ENCODE measurements at places on chromosomes 11 and 22. TPM values are rescaled to one million over a fixed set of nuclear protein-coding genes. Genes with fewer than 3 reads are reported as not detected.

GRCh38 chr22:49257551-49257961 is 570.1 kb downstream of the BRD1 start:
- no peak for DNase-seq

OR8A1 gene
- total RNA-seq: not detected

NOX4 gene
- not detected for total RNA-seq

GRCh38 chr11:16936643-16937042 is 77.6 kb downstream of the PLEKHA7 start:
- no peak for DNase-seq

DNA sequence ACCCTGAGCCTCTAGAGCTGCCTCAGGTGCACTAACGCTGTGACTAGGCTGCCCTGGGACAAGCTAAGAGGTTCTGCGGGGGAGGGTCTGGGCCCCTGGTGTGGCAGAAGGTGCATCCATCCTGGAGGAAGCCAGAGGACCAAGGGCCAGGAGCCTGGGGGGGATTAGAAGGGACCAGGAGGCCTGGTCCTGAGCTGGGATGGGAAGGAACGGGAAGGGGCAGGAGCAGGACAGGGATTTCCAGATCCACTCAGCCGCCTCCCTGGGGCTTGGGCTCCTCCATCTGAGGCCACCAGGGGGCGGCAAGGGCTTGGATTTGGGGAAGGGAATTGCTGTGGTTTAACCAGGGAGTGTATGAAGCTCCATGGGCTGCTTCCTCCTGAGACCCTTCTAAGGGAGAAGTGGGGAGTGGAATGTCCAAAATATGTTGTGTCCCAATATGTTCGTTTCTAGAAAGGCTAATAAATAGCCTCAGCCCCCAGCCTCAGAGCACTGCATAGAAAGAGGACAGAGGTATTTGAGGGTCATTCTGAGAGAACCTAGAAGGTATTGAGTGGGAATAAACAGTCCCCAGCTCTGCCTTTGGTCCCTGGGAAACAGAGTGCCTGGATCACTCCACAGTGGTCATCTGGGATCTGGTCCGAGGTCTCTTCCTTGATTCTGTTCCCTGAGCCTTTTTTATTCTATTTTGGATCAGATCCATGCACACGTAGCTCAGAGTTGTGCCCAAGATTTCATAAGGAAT is 17.4 kb upstream of the PRAME start:
- DNase-seq: no peak

HEPN1 gene
- total RNA-seq: not detected

DNA sequence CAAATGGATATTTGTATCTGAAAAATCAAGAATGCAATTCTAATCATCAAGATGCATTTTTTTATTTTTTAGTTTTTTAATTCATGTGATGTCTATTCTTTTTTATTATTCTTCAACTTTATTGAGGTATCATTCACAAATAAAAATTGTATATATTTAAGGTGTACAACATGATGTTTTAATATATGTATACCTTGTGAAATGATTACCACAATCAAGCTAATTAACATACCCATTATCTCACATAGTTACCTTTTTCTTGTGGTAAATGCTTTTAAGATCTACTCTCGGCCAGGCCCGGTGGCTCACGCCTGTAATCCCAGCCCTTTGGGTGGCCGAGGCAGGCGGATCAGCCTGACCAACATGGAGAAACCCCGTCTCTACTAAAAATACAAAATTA is 3.7 kb downstream of the HBB start:
- DNase-seq: no peak

DNA sequence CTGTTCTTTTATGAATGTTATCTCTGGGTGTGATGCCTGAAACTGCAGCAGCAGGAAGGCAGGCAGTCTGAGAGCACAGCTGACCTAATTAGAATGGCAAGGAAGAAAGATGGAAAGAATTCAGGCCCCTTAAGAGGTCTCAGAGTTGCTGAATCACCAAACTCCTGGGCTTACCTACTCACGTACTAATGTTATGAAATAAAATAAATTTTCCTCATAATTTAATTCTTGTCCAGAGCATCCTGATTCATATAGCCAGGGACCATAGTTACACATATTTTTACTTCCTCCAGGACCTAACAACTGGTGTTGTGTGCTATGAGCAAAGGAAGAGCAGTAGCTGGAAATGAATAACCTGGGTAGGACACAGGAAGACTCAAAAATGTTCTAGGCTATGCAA is 41.9 kb downstream of the SNX19 start:
- DNase-seq: no peak

DNA sequence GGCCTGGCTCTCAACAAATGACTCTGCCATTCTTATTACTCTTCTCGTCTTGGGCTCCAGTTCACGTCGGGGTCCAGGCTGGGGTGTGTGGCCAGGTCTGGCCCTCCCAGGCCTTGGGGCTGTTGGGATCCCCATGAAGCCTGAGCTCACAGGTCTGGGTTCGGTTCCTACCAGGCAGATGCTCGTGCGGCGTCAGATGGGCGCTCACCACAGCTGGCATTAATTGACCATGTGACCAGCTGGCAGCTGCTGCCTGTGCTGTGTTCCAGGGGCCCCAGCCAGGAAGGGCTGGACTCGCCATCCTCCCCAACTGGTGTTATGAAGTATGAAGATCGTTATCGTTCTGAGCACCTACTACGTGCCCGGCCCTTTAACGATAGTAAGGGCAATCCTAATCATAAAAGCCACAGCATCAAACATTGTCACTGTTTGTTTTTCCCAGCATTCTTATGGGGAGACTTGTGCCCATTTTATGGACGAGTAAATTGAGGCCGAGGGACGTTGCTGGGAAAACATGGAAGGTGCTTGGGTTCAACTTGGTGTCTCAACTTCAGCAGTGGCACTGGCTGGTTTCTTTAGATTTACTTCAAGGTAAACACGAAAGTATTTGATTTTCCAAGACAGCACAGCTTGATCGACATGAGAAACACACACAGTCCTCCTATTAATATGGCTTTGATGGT is 26.8 kb upstream of the CACNG2 start:
- no peak for DNase-seq

DNA sequence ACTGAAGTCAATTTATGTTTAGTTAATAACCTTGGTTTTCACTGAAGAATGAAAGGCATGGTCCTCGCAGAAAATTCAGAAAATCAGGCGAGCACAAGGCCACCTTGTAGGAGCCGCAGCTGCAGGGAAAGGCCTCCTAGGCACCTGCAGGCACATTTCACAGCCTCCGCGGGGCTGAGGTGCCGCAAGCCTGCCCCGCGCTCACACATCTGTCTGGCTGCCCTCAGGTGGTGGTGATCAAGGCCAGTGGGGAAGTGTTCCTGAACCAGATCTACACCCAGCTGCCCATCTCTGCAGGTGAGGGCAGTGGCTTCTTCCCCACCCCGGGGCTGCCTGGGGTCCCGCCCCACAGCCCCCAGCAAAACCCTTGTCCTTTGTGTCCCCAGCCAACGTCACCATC is 10.5 kb downstream of the MUC5AC start:
- no peak for DNase-seq

DDT gene
- 181 TPM for total RNA-seq

SSTR3 gene
- 4.5 TPM for total RNA-seq

DNA sequence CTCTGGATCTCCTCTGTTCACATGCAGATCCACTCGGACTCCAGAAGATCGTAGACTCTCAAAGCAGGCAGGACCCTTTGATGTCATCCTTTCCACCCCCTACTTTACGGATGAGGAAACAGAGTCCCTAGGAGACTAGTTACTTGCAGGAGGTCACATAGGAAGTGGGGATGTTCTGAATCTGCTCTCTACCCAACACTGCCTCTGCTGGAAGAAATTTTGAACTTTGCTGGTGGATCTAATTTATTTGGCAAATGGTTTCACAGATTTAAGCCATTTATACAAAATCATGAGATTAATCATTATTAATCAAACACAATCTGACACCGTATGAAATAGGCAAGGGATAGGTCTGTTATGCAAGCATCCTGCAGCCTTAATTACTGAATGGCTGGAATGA is 55.0 kb upstream of the USP47 start:
- no peak for DNase-seq

KCNA4 gene
- total RNA-seq: not detected

- DNase-seq: no peak
These were observed 15.8 kb downstream of the CDKN1C start for GRCh38 chr11:2869561-2870427.

GRCh38 chr11:112339566-112339965 is 78.9 kb upstream of the PLET1 start:
- DNase-seq: no peak

DNA sequence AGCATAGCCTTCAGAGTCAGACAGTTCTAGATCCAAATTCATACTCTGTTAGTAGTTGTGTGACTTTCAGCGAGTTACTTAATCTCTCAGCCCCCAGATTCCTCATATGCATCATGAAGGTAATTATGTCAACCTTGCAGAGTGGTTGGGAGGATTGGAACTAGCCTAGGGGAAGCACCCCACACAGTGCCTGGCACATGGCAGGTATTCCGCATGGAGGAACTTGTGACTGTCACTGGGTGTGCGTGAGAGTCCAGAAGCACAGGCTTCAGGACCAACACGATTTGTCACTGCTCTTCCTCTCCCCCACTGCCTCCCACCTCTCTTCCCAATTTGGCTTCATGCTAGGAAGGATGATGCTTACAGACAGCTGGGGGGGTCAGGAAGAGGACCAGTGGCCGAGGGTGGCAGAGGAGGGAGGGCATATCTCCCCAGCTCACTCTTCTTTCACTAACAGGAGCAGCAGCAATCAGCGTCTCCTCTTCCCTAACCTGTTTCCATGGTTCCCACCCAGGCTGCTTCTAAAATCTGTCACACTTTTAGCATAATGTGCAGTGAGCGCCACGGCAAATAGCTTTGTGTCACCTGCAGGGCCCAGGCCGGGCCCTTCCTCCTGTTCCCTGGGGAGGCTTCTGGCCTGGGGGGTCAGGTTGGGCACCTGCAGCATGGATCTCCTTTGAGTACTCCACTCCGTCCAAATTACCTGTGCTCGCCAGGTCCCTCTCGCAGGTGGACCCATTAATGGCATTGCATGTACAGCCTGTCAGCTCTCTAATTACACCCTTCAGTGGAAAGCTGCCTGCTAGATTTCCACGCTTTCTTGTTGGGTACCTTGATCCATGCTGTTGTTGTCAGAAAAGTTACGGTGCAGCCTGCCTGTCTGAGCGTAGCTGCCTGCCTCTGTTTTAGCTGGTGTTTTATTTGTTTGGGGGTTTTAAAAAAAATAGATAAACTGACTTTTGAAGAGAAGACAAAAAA is 400.4 kb downstream of the NXPE2 start:
- no peak for DNase-seq

- no peak for DNase-seq
These were observed 247.6 kb downstream of the ETS1 start for GRCh38 chr11:128339792-128340191.

GRCh38 chr11:31449040-31449439 is 60.4 kb downstream of the IMMP1L start:
- no peak for DNase-seq

DNA sequence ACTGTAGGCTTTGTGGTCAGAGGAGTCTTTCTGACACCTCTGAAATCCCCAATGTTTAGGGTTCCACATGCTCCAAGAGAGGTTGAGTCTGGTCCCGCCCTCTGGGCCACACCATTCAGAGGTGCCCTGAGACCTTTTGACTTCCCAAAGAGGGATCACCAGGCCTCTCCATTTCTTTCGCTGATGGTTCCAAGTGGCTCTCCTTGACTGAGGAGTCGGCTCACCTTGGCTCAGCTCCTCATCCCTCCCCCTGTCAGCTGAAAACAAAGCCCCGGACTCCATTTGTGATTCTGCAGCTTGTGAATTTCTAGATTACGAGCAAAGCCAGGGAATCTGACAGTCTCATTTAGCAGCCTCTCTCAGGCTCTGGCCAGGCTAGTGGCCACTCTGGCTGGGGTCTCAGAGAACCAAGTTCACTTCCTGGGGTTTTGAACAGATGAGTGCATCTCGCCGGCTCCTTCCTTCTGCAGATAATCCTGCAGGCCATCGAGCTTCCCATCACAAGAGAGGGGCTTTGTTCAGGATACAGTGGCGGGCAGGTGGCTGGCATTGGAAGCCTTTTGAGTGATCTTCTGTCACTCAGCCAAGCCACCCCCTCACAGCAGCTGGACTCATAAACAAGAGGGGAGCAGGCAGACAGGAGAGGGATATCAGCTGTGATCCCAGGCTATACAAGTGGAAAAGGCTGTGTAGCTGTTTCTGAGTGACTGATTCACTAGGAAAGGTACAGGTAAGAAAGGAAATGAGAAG is 102.9 kb downstream of the TRIM29 start:
- no peak for DNase-seq

DNA sequence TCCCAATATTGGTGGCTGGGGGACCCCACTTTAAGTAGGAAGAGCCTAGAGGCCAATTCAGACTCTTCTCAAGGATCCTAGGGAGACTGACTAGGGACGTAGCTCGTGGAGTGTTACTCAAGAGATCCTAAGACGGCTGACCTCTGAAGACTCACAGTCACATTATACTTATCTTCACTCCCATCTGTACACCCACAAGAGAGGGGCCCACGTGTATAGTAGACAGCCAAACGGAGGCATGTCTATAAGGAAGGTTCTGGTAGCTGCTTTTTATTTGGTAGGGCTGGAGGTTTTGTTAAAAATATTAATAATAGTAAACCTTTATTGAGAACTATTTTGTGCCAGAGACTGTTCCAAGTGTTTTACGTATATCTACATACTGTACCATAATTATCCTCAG is 22.9 kb upstream of the APOA1 start:
- DNase-seq: no peak

GRCh38 chr11:3896644-3897043 is 41.2 kb downstream of the STIM1 start:
- no peak for DNase-seq

GRCh38 chr22:33314316-33314715 is 256.1 kb upstream of the SYN3 start:
- no peak for DNase-seq

DNA sequence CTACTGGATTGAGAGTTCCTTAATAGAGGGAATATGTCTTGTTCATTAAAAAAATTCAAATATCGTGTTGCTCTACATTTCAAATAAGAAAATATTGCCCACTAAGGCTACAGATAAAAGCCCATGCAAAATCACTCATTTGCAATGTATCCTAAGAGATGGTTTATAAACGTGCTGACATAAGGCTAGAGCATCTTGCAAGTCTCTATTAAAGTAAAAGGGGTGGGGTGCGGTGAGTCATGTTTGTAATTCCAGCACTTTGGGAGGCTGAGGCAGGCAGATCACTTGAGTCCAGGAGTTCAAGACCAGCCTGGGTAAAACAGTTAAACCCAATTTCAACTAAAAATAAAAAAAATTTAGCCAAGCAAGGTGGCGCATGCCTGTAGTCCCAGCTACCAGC is 70.3 kb downstream of the PGR start:
- no peak for DNase-seq

- no peak for DNase-seq
These were observed at the start of gene LAYN for GRCh38 chr11:111540114-111540936. Gene LAYN (plus strand): TSS chr11:111540720. CDS start chr11:111540844, 124 bp downstream.

ZDHHC8 gene
- 42.1 TPM for total RNA-seq

- DNase-seq: no peak
These were observed 307.7 kb downstream of the SHANK2 start for GRCh38 chr11:70944636-70945035.

GRCh38 chr22:47623763-47624148 is 861.3 kb downstream of the TBC1D22A start:
- no peak for DNase-seq

- DNase-seq: no peak
These were observed 28.9 kb downstream of the PLEKHA7 start for GRCh38 chr11:16985297-16985696.
